Activated CD4-positive, alpha-beta T cell treated with anti-CD3 and anti-CD28 coated beads, Interleukin-10, Interleukin-2, amounts not matched to agents 100 ng/mL and 50 ng/mL, durations not matched to agents 16 hours and 8 hours (primary cell): ENCODE measurements at places on chromosomes 6 and 20.

GRCh38 chr6:52180787-52181558, 5.2 kb upstream of the IL17A start:
- DNase-seq: peak; percentile 34

DNA sequence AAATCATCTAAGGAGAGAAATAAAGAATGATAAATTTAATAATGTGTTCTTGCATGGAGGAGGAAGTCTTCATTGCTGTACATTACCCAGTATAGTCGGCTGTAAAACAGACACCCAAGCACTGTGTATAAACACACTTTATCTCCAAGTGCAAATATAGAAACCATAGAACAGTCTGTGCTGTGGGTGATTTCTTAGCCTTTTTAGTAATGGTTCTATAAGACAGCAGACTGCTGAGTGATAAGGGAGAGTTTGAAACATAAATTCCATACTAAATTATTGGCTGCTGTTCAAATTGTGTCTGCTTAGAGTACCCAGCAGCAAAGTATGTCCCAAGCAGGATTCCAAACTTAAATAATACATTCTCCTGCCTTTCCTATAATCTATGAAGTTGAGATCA, 4.6 kb downstream of the FILIP1 start:
- DNase-seq: no peak

DNA sequence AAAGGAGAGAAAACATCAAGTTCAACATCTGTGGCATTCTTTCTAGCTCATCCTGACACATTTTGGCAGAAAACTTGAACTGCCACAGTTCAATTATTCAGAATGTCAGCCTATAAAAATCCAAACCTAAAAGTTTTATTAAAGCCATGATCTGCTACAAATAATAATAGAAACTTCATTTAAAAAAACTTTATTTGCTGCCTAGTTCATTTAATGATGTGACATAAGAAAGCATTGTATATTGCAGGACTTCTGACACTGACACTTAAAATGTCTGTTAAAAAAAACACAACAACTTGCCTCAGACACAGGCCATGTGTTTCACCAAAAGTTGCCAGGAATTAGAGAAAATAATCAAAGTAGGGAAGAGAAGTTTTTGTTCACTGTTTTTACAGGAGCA, 88.3 kb upstream of the HTR1E start:
- DNase-seq: no peak

- DNase-seq: no peak
Measured at GRCh38 chr20:32455171-32455900, 97.2 kb downstream of the ASXL1 start.

GRCh38 chr6:74577619-74578018, 628.2 kb downstream of the COL12A1 start:
- DNase-seq: no peak

GRCh38 chr6:45923831-45924391, 91.7 kb downstream of the CLIC5 start:
- DNase-seq: peak; percentile 96

DNA sequence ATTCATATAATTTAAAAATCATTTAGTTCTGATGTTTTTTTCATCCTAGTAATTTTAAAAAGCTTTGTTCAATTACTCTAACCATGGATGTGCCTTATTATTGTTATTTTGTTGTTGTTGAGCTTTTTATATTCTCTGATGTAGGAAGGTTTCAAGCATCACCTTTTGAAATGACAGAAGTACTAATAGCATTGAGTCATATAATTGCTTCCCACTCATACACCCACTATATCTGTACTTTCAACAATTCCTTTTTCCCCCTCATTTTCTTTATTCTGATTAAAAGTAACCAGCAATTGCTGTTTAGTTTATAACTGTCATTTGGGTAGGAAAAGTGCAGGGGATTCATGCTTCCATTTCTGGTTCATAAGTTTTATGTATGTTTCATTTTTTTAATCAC, 38.6 kb downstream of the DNAH8 start:
- DNase-seq: no peak

- no peak for DNase-seq
Measured at GRCh38 chr20:1368448-1369199, 24.2 kb downstream of the FKBP1A start.

DNA sequence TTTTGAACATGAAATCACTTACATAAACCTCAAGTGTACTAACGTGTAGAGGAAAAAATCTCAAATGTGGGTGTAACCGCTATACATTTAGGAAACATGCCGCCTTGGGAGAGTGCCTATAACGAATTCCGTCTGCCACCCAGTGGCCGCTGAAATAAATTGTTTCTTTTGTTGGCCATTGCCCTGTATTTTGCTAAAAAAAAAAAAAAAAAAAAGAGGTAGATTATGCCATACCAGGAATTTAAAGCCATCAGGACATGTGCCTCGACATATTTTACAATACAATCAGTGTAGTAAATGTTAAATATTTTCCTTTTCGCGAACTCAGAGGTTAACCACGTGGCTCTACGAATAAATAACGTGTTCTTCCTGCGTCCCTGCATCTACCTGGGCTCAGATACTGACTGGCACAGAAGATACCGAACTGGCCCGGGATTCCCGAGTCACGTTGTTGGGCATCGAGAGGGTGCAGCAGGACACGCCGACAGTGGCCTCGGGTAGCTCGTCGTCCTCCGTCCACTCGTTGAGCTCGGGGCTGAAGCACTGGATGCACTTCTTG, 14.3 kb downstream of the KLHL31 start:
- peak; percentile 83 for DNase-seq

DNA sequence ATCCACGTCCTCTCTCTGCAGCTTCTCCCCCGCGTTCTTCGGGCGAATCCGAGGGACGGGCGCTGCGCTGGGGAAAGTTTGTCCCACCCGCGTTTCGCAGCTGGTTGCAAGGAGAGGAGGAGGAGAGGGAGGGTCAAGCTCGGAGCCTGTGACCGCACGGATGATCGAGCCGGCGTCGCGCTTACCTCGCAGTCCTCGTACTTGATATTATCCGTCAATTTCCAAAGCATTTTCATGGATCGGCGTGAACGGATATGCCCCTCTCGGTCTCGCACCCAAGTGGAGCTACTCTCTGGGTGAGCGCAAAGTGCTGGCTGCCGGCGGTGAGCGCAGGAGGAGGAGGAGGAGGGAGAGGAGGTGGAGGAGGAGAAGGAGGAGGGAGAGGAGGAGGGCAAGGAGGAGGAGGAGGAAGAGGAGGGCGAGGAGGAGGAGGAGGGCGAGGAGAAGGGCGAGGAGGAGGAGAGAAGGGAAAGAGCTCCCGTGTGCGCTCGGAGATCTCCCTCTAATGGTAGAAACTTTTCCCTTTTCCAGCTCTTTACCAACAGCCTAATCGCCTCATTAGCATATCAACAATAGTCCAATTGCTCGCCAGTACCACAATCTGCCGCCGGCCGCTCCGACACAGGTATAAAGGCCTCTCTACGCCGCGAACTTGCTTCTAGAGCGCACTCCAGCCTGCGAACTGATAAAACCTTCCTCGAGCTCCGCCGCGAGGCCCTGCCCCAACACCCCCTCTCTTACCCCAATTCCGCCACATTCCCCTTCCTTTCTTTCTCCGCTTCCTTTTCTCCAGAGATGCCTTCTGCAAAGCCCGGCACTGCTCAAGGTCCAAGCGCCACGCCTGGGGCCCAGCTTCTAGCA, at the start of gene TFAP2A:
Gene TFAP2A (minus strand): TSS at position 319 of the 861 bp plus-strand sequence. CDS start 83 bp downstream, at position 236.
- DNase-seq: no peak

GRCh38 chr6:21594416-21595281, 1.1 kb downstream of the SOX4 start:
- DNase-seq: peak; percentile 39

DNA sequence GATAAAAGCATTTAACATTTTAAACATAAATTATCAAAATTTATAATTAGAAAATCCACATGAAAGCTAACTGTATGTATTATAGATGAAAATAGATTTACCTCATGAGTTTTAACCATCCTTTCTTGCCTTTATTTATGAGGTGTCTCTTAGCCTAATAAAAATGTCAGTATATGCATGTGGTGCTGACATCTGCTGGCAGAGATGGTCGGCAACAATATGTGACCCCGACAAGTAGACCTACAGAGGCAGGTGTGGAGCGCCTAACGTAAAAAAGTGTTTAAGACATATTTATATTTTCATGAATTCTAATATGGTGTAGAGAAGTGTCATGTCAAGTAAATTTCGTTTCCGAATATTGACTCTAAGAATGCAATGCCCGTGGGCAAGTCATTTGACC, 149.0 kb upstream of the FUT9 start:
- DNase-seq: peak; percentile 2
